Myocyte (in vitro differentiated cells): ENCODE measurements at places on chromosomes 2 and 18. TPM values are rescaled to one million over a fixed set of nuclear protein-coding genes. Genes with fewer than 3 reads are reported as not detected.

Gene ADCYAP1
- not detected in 2 replicates for total RNA-seq

Gene HOXD8
- 0.88 and 2.2 TPM in 2 replicates for total RNA-seq

Gene RAPGEF4
- 0.47 and 1.5 TPM in 2 replicates for total RNA-seq

Gene TRIM54
- total RNA-seq = 74.0 and 105 TPM in 2 replicates

Gene TRIM43B
- not detected in 2 replicates for total RNA-seq

Gene DAW1
- total RNA-seq = not detected in 2 replicates

Gene SLC30A3
- 0.03 TPM in 1 of 2 replicates, not detected in the other for total RNA-seq
